ENCODE measurements at places on chromosomes 5 and 9.

DNA sequence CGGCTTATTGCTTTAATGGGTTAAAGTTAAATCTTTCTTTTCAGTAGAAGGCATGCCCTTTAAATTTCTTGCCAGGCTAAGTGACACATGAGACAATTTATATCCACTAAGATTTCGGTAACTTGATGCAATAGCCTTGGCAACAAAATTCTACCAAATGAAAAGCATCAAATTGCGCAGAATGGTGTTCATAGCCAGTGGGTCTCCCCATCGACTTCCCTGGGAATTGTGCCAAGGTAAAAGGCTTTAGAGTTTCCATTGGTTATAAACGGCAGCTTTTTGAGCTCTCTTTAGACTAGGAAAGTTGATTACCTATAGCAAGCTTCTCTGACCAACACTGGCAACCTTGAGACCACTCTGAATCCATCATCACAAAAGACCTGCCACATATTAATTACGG lies 358.4 kb downstream of the ARRDC3 start:
- no peak for DNase-seq

DNA sequence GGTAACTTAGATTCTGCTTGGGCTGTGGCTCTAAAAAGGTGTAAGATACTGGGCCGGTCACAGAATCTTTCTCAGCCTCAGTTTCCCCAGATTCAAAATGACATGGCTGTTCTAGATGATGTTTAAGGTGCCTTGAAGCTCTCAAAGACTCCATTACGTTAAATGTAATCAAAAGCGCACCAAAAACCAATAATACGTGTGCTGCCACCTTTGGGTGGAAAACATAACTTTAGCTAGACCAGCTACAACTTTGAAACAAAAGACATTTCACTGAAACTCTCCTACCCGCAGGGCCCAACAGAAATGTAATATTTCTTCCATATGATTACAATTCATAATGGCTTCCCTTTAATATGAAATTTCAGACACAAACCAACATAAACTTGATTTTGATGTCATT lies 35.0 kb upstream of the PCSK5 start:
- DNase-seq, result no peak

GRCh38 chr5:133756756-133757155 lies 144.4 kb upstream of the FSTL4 start:
- DNase-seq, result no peak

GRCh38 chr5:5524327-5524726 lies 101.8 kb downstream of the ICE1 start:
- no peak for DNase-seq

DNA sequence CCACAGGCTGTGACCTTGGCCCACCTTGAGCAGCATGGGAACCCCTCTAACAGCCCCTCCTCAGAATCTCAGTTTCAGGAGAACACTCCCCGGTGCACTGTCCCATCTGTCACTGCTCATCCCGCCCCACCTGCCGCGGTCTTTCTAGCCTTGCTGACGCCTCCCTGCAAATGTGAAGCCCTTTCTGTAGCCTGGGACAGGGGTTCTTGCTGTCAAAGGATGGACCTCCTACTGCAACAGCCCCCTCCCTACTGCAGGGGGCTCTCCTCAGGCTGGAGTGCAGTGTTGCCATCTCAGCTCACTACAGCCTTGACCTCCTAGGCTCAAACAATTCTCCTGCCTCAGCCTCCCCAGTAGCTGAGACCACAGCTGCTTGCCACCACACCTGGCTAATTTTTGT lies 20.0 kb downstream of the OR2V1 start:
- DNase-seq, result no peak

GRCh38 chr9:136206602-136207275 lies 1.8 kb upstream of the LHX3 start:
- no peak for DNase-seq

DNA sequence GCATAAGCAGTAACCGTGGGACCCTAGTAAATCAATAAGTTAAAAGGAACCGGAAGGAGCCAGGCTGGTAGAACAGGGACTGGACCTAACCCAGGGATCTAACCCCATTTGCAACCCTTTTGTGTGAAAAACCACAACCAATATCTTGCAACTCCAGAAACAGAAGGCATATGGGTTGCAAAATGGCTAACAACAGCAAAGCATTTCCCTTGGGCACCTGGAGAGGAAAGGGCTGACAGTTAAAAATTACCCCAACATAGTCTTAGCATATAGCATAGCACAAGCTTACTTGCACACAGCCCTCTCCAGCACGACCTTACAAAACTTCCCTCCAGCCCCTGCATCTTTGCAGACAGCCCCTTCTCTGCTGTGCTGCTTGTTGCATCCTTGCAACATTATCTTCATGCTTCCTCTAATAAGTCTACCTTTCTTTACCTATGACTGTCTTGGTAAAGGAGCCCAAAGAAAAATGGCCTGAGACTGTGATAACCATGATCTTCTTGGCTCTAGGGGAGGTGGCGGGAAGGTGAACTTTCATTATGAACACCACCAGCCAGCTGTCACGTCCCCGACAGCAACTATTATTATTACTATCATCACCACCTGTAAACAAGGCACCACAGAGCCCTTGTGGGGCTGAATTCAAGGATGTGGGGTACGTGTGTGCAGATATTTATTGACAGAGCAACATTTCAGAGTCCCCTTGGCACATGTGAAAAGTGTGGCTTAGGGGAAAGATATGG lies 49.8 kb downstream of the PRRC1 start:
- DNase-seq, result no peak

GRCh38 chr5:178476972-178477754 lies 113.0 kb downstream of the COL23A1 start:
- DNase-seq, result no peak

DNA sequence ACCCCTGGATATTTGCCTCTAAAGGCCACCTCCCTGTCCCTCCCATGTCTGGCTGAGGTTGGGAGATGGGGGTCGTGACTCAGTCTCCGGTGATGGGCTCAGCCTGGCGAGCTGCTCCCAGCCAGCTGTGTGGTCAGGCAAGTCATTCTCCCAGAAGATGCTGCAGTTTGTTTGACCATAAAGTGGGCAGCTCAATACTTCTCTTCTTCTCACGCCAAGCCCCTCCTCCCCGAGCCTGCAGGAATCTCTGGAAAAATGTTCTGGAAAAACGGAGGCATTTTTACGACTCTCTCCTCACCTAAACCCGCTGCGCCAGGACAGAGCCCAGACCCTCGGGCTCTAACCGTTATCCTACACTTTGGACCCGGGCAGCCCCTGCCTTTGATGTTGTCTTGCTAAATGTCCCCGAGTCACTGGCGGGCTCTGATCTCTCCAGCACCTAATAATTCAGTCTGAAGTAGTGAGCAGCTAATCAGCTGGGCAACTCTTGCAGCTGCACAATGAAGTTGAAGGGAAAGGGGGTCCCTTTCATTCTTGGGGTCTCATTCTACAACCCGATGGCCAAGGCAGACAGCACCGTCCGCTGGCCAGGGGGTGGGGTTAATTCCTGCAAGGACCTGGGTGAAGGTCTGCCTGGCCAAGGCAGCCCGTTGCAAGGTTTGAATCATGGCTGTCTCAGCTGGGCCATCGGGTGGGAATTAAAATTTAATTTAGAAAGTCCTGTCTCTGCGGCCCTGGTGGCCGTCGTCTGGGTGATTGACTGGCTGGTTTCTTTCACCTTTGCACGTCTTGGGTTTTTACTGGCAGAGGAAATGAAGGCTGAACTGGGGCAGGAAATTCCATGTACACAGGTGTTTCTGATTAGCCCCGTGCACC lies 12.3 kb downstream of the DCANP1 start:
- DNase-seq, result no peak

- no peak for DNase-seq
These were observed 32.8 kb upstream of the SEMA4D start for GRCh38 chr9:89530726-89531125.

DNA sequence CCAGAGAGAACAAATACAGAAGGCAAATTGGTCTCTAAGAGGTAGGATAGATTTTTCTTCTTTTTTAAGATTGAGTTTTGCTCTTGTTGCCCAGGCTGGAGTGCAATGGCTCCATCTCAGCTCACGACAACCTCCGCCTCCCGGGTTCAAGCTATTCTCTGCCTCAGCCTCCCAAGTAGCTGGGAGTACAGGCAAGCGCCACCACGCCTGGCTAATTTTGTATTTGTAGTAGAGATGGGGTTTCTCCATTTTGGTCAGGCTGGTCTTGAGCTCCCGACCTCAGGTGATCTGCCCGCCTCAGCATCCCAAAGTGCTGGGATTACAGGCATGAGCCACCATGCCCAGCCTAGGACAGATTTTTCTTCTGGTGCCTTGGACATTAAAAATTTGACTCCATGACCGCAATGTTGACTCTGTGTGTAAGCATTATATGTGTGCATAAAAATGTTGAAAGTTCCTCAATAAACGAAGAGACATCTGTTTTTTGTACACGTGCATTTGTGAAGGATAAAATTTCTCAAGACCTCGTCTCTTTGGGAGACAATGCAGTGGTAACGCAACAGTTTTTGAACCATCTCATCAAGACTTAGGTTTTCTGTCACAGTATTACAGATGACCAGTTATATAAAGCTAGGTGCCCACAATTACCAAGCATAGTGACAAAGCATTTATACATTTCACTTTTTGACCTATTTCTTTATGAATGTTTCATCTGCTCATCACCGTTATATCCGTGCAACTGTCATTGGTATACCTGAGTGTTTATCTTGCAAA lies 17.4 kb downstream of the VCP start:
- no peak for DNase-seq

DNA sequence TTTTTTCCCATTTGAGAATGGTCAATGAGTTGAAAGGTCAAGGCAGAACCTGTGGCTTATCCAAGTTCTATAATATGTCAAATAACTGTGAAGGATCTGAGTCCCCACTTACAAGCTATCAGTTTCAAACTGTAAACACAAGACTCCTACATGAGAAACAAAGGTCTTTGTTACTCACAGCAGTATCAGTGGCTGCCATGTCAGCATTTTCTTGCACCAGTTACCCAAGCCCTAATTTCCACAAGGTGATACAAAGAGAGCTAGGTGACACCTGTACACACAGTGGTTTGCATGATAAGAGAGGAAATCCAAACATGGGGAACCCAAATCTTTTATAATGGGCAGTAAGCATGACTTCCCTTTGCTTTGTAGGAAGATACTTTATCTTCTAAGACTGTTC lies 8.0 kb upstream of the UBQLN1 start:
- no peak for DNase-seq

GRCh38 chr5:151892393-151892792 lies 32.3 kb downstream of the GLRA1 start:
- DNase-seq, result no peak

GRCh38 chr5:25619273-25619672 lies 974.5 kb upstream of the CDH10 start:
- DNase-seq, result no peak

DNA sequence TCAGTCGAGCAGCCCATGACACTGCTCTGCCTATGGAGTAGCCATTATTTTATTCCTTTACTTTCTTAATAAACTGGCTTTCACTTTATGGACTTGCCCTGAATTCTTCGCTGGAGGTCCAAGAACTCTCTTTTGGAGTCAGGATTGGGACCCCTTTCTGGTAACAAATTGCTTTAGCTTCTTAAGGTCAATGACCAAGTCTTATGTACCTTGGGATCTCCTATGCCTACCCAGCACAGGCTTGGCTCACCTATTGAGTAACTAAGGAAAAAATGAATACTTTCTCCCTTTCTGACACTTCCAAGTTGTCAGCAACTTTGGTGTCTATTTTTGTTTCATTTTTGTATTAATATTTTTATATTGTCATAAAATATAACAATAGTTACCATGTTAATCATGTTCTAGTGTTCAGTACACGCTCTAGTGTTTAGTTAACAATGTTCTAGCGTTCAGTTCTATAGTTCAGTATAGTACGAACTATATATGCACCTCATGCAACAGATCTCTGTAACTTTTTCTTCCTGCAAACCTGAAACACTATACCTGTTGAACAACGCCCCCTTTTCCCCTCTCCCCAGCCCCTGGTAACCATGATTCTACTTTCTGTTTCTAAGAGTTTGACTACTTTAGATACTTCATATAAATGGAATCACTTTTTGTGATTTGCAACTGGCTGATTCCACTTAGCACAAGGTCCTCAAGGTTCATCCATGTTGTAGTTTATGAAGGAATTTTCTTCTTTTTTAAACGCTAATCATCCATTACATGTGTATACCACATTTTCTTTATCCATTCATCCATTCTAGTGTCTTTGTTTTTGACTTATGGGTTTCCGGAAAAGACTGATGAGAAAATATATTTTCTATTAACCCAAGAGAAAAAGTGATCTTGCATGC lies 1.8 kb upstream of the RHOBTB3 start:
- no peak for DNase-seq

- DNase-seq, result no peak
These were observed 3.5 kb downstream of the SLC34A3 start for GRCh38 chr9:137234055-137234697.

DNA sequence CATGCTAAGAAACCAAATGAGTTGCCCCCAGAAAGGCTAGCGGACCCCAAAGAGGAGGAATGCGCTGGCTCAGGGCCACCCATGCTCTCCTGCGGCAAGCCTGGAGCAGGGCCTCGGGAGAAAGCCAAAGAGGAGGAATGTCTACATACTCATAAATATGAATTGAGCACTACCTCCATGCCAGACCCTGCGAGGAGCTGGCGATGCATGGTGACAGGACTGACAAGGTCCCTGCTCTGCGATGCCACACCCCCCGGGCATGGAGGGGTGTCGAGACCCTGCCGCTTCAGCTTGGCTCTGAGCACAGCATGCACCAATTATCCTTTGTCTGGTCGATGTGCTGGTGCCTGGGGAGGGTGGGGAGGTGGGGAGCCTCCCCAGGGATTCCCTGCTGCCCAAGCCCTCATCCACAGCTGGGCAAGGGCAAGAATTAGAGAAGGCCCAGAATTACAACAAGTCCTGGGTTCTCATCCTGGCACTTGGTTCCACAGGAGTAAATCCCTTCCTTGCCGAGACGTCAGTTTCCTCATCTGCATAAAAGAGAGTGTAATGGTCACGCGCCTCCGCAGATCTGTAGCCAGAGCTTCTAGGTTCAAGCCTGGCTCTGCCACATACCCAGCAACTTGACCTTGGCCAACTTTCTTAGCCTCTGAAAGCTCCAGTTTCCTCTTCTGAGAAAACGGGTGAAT lies 74.4 kb downstream of the FAM114A2 start:
- DNase-seq, result no peak

DNA sequence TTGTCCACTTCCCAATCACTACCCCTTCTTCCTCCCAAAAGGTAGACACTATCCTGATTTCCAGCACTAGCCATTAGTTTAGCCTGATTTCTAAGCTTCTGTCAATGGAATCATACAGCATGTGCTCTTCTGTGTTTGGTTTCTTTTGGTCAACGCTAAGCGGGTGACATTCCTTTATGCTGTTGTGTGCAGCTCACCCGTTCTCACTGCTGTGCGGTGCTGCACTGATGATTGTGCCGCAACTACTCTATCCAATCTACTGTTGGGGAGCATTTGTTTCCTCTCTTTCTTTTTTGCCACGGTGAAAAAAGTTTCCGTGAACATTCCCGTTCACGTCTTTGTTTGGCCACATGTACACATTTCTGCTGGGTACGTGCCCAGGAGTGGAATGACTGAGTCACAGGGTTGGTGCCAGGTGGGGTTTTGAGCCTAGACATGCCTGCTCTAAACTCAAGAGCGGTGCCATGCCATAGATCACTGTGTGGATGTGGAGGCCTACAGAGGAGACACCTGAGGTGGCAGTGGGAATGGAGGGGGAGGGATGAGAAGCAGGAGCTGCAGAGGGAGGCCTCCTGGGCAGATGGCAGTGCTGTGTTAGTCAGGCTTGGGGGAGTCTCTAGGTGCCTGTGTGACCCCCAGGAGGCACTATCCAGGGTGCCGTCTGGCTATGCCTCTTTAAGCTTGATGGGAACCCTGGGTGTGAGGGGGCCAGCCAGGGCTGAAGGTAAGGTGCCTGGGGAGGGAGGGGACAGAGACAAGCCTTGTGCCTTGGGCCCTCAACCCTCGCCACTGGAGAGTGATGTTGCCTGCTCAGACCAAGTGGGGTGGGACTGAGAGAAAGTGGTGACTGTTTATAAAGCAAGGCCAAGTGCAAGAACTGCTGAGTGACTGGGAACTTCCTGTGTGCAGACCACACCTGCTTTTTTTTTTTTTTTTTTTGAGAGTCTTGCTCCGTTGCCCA lies 11.4 kb upstream of the ANKRD33B start:
- DNase-seq, result no peak
